Germinal center (tissue), 1 donor: ENCODE measurements at places on chromosomes 11 and 22.

DNA sequence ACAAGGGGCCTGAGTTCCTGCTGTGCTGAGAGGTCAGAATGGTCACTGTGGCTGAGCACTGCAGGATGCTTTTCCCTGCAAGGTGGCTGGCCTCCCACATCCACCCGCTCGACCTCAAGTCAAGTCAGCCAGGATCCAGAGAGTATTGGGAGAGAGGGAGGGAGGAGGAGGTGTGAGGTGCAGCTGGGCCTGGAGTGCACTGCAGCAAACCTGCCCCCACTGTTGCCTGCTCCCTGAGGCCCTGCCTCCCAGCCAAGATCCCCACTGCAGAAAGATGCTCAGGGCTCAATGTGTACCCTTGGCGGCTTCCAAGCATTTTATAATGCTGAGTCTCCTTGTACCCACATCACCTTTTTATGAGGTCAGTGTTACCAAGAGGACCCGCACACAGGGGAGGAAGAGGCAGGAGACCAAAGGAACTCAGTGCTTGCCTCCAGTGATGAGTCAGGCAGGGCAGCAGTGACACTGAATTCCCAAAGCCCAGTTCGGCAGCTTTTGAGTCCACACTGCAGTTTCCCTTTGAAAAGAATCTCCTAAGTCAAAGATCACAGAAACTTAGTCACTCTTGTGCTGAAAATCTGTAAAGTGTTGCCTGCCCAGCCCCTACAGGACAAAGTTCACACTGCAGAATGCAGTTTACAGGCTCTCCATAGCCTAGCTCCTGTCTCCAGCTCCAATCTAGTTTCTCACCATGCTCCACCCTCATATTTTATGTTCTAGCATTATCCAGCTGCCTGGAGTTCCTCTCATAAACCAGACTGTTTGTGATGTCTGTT is 3.1 kb downstream of the ENDOD1 start:
- peak; percentile 36 for DNase-seq

DNA sequence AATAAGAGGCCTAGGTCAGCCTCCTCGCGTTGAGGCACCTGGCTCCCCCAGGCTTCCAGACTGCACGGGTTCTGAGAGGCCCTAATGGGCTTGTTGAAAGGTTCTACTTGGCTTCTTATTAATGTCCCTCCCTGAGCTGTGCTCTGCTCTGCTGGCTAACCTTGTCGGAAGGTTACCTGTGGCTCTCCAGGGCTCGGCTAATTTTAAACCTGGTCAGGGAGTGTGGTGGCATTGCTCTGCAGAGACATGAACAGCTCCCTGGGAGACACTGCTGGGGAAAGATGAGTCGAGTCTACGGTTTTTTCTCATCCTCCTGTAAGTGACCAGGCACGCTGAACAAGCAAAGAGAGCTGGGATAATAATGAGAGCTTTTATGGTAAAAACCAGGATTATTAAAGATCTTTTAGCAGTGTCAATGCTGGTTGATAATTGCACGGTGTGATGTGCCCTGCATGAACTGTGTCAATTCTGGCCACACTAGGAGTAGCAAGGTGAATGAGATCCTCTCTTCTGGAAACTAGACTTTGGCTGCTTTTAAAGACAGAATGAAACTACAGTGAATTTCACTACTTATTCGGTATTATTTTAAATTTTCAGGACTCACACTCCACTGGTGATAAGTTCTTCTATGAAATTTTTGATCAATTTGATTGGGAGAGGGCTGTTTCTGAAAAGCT is 70.7 kb downstream of the TEAD1 start:
- no peak for DNase-seq

- DNase-seq = peak; percentile 5
Measured at GRCh38 chr11:94595076-94595475, 27.9 kb downstream of the PIWIL4 start.

DNA sequence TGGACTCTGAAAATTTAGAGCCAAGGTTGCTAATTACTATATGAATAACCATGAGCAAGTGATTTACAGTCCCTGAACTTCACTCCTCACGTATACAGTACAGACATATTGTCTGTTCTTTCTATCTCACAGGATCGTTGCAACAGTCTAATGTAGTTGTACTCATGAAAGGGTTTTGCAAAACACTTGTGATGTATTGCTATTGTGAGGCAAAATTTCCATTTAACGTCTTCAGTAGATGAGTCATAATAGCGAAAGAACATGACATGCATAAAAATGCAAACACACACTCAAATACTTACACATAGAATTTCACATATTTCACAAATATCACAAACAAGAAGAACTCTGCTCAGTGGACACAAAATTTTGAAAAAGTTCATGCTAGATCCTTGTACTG is 134.6 kb upstream of the TRPC6 start:
- DNase-seq = no peak

DNA sequence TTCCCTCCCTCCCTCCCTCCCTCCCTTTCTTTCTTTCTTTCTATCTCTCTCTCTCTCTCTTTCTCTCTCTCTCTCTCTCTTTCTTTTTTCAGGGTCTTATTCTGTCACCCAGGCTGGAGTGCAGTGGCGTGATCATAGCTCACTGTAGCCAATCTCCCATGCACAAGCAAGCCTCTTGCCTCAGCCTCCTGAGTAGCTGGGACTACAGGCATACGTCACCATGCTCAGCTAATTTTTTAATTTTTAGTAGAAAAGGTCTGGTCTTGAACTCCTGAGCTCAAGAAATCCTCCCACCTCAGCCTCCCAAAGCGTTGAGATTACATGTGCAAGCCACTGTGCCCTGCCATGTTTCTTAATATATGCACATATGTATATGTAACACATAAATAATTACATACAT is 19.0 kb downstream of the TSKU start:
- no peak for DNase-seq

- peak; percentile 63 for DNase-seq
Measured at GRCh38 chr22:44710474-44711240, 8.7 kb downstream of the PRR5 start.

GRCh38 chr11:125603207-125603606 is 10.6 kb downstream of the STT3A start:
- DNase-seq = no peak

GRCh38 chr22:35191412-35191811 is 65.9 kb upstream of the HMGXB4 start:
- DNase-seq = no peak

GRCh38 chr22:34760276-34761008 is 305.5 kb upstream of the ISX start:
- no peak for DNase-seq

GRCh38 chr11:11898648-11899047 is 56.9 kb downstream of the USP47 start:
- no peak for DNase-seq

GRCh38 chr11:124799348-124800225 is 619 bp downstream of the MSANTD2 start:
- peak; percentile 60 for DNase-seq

GRCh38 chr22:35071784-35072183 is 5.8 kb downstream of the ISX start:
- no peak for DNase-seq

DNA sequence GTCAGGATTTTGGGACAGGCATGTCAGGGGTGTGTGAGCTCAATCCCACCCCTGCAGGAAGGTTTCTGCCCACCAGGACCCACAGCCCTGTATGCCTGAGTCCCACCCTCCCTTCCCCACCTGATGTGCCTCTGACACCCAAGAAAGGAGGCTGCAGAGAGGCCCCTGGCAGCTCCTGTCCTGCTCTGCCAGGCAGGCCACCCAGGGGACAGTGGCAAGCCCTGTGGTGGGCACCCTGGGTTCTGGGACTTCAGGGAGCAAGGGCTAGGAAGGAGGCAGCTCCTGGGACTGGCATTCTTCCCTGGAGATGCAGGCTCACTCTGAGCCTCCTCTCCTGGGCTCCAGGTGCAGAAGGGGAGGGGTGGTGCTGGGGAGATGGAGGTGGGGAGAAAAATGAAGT is 234.5 kb upstream of the B3GAT1 start:
- DNase-seq = no peak

GRCh38 chr11:66081505-66081904 is 11.4 kb downstream of the PACS1 start:
- DNase-seq = peak; percentile 83

- DNase-seq = no peak
Measured at GRCh38 chr11:27646051-27646818, 54.0 kb downstream of the BDNF start.

- no peak for DNase-seq
Measured at GRCh38 chr22:46068181-46068592, 82.1 kb upstream of the PPARA start.

GRCh38 chr11:66543263-66544107 is 2.4 kb downstream of the ZDHHC24 start:
- DNase-seq = peak; percentile 74

DNA sequence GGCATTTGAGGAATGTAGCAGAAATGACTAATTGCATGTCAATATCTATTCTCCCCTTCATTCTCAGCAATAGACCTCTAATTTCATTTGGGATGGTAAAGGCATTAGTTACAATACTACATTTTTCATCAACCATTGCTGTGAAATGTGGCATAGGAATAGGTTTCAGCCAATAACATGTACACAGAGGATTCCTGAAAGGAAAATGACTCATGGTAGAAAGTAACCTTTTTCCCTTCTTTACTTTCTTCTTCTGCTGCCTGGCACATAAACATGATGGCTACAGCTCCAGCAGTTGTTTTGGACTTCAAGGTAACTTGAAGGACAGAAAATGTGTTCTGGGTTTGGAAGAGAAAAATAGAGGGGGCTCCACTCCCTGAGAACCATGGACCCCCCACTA is 231.8 kb upstream of the CTSC start:
- DNase-seq = no peak

DNA sequence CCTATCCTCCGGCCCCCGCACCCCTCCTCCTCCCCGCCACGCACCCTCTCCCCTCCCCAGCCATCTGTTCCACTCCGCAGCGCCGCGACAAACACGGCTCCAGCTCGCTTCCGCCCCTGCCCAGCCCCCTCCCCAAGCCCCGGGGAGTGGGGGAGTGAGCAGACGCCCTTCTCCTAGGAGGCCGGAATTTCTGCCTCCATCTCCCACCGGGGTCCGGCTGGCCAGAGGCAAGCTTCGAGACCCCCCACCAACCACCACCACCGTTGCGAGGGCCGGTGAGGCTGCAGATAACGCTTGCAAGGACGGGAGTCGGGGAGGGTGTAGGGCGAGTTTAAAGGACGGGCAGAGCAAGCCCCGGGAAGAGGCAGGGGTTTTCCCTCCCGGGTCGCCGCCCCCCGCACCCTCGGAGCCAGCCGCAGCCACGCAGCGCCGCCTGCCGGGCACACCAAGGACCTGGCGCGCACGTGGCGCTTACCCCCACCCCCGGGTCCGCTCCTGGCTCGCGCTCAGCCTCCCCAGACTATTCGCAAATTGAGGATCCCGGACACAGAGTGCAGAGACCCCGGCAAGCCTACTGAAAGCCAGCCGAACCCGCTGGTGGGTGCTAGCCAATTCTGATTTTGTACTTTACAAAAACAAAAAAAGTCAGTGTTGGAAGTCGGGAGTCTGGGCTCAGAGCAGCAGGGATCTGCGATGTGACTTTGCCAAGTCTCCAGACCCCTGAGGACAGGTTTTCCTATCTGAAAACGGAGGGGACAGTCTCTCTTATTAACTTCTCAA is 22.6 kb downstream of the RTN4RL2 start:
- peak; percentile 79 for DNase-seq

- DNase-seq = no peak
Measured at GRCh38 chr11:131723088-131723487, 352.7 kb downstream of the NTM start.

- DNase-seq = no peak
Measured at GRCh38 chr11:123093739-123094138, 31.8 kb upstream of the HSPA8 start.

- no peak for DNase-seq
Measured at GRCh38 chr11:68601147-68601546, 83.2 kb upstream of the GAL start.

- DNase-seq = no peak
Measured at GRCh38 chr11:16902182-16902581, 112.0 kb downstream of the PLEKHA7 start.

GRCh38 chr22:40428796-40429195 is 58.4 kb downstream of the SGSM3 start:
- no peak for DNase-seq

GRCh38 chr22:22397292-22397870 is 111.2 kb downstream of the ZNF280B start:
- DNase-seq = no peak

GRCh38 chr22:28464127-28464526 is 215.5 kb downstream of the TTC28 start:
- no peak for DNase-seq

DNA sequence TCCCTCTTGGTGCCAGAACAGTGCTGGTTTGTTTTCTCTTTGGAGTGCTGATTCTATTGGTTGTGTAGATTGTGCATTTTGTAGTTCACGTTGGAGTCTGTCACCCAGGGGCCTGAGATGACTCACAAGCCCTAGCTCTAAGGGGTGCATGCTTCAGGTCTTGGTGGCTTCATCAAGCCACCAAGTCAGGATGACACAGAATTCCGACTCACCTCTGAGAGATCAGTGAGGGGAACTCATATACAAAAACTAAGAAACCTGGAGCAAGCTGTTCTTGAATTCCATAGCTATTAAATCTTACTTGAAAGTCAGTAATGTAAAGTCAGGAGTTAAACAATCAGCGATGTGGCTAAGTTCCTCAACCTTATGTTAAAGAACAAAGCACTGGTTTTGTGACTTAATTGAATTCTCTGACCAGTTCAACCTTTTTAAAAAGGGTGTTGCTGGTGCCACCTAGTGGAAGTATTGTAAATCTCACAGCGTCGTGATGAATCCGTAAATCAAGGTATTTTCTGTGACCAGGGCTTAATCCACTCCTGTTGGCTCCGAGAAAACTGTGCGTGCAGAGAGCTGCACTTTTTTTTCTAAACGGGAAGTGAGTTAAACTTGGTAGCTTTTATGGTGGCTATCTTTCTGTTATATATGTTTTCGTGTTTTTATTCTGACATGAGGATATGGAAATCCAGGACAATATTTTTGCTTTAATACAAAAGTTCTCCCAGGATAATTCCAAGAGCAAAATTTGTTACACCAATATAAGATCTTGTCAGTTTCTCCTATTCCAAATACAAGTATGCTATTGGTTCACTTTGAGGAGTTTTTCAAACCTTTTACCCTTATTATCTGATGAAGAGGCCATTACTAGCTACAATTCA is 14.6 kb downstream of the MMP13 start:
- peak; percentile 62 for DNase-seq

GRCh38 chr11:17633987-17634775 is 85.2 kb upstream of the MYOD1 start:
- DNase-seq = no peak

DNA sequence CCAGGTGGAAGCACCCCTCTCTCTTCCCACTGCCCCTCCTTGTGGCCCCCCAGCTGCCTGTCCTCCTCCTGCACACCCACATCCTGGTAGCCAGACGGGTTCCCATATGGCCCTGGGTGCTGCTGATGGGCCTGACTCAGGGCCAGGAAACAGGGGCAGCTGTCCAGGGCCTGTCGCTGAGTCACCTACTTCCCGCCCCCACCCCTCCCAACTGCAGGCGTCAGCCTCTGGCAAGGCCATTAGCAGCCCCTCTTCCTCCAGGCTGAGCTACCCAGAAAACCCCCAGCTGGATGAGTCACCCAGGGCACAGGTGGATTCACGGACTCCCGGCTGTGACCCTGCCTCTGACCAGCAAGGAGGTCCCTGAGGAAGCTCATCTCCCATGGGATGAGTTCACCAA is 6.9 kb upstream of the GAL start:
- DNase-seq = no peak
